ENCODE measurements at places on chromosomes 7 and 10.

- no peak for DNase-seq
Observed at GRCh38 chr10:80786322-80786721, 248.6 kb downstream of the SH2D4B start.

DNA sequence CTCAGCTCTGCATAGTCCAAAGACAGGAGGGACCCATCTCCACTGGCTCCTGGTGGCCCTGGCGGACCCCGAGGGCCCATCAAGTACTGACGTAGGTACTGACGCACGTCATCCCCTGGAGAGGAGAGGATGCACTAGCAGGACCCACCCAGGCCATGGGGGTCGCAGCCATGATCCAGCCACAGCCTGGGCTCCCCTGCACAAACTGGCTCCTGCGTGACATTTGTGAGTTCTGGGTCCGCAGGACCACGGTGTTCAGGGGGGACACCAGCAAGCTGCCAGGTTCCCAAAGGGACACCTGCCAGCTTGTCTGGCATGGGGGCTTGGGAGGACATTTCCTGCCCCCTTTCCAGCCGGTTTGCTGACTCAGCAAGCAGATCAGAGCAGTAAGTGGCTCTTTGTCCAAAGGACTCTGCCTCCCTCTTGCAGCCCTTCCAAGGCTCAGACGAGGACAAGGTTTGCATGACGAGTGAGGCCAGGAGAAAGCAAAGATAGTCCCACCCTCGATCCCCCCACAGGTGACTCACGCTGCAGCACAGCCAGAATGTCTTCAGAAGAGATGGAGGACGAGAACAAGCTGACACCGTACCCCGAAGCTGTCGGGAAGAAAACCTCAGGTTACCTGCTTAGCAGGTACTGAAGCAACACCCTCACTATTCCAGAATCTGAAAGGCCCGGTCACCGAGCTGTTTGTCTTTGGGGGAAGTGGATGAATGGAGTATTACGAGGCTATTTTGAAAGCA, 49.0 kb downstream of the COL17A1 start:
- no peak for DNase-seq

DNA sequence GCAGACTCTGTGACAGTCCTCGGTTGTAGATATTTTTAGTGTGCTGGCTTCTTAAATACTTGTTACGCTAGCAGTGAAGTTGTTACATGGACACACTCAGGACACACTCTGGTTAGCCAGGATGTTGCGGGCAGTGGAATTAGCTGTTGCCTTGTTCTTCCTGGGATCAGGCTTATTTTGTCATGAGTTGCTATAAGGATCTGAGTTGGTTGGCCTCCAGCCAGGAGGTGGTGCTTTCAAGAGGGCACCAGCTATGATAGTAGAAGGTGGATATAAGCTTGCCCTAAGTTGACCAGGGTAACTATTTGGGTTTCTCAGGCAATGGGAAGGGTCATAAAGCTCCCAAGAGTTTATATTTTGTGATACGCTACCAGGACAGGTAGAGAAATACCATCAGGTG, 150.1 kb upstream of the C1GALT1 start:
- DNase-seq, result no peak

DNA sequence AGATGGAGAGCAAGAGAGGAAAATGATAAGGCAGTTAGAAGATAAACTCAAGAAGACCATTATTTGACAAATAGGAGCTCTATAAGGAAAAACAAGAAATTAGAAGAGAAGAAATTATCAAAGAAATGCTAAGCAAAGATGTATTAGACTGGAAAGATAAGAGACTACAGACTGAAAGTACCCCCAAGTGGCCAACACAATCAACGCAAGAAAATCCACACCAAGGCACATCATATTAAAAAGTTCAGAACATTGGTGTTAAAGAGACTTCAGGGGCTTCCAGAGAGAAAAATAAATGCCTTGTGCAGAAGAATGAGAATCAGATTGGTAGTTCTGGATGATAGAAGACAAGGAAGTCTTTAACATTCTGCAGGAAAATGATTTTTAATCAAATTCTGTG, 46.0 kb downstream of the SH2D4B start:
- no peak for DNase-seq
